ENCODE measurements at places on chromosomes 11 and 22.

GRCh38 chr22:27433585-27434190 lies 367.9 kb downstream of the MN1 start:
- DNase-seq, result no peak

GRCh38 chr22:46758867-46759290 lies 3.6 kb upstream of the TBC1D22A start:
- no peak for DNase-seq

DNA sequence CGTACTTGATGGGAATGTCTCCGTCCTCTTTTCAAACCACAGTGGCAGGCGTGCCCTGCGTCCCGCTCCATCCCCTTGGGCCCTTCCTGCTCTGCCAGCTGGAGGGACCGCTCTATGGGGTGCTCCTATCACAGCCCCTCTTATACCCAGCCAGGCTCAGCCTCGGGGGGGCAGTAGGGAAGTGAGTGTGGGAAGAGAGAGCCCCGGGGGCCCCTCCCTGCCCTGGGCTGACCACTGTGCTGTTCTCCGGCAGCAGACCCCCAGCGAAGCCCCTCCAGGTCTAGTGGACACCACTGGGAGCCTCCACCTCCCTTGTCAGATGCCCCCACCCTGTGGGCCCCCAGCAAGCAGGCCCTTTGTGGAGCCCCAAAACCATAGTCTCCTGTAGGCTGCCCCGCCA lies 572.5 kb downstream of the BRD1 start:
- no peak for DNase-seq

- no peak for DNase-seq
Observed at GRCh38 chr22:44577391-44578109, 79.5 kb upstream of the RTL6 start.

DNA sequence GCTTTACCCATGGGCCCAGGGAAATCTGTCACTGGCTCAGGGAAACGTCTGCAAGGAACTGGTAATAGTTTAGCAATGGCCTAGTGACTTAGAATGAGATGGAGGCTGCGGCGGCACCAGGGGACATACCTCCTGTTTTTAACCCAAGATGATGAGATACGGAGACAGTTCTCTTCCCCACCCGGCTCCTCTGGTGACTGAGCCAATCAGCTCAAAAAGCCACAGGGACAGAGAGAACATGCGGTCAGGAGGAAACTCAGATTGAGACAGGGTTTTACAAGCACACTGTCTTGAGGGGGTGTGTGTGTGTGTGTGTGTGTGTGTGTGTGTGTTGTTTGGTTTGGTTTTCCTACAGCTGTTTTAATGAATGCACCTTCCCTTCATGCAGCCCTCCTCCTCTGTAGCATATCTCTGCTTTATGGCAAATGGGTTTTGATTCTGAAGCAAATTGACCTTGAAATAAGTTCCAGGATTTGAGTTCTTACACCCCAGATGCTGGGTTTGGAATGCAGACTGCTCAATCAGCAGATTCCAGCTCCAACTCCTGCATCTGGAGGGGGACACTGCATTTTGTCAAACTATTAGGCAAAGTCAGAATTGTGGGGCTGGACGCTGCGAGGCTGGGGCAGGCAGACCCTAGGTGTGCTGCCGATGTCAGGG lies 246.2 kb downstream of the NTM start:
- no peak for DNase-seq

DNA sequence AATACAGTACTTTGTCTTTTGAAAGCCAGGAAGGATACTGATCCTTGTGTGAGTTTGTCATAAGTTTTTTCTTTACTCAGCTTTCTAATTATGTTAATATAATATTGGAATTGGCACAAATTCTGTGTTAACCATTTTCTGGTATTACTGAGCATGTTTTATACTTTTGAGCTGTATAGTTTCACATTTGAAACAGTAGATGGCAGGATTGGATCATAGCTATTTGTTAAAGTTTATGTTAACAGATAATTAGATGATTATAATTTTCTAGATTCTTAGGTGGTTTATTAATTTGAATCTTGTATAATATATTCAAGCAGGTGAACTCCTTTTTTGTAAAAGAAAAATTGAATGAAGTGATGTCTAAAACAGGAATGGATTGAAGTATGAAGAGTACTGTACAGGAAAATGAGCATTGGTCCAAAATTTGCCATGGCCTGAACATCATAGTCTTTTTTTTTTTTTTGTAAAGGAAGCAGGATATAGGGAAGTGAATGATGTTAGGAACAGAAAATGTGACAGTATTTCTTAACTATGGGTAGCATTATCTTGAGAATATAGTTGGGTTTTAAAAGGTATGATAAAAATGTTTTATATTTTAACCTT lies 102.0 kb downstream of the CYP2R1 start:
- no peak for DNase-seq

- no peak for DNase-seq
Observed at GRCh38 chr22:47355776-47356510, 593.5 kb downstream of the TBC1D22A start.

DNA sequence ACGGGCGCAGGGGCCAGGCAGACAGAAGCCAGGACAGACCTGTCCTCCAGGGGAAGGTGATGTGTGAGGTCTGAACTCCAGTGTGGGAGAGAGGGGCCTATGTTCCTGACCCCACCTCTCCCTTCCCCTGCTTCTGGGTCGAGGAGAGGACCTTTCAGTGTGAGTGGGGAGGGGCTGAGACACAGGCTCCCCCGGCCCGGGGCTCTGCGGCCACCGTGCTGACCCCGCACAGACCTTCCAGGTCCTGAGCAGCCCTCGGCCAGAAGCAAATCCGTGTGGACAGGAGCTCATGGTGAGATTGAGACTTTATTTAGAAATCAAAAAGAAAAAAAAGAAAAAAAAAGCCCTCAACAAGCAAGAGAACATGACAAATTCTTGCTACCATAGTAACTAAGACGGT lies 680.5 kb downstream of the BRD1 start:
- DNase-seq, result no peak

DNA sequence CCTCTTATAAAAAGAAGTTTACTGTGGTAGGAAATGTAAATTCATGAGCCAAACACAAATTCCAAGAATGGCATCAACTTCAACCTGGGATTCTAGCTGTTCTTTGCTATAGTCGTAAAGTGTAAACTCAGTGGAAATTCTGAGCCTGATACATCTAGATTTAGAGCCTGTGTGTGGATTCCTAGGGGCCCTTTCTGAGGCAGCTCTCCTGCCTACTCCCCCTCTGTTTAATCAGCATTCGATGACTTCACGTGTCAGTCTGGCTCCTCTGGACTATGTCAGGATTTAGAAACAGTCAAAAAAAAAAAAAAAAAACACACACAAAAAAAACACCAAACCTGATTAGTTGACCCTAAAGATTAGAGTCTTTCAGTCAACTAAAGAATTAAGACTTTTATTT lies 93.1 kb upstream of the SC5D start:
- DNase-seq, result no peak

DNA sequence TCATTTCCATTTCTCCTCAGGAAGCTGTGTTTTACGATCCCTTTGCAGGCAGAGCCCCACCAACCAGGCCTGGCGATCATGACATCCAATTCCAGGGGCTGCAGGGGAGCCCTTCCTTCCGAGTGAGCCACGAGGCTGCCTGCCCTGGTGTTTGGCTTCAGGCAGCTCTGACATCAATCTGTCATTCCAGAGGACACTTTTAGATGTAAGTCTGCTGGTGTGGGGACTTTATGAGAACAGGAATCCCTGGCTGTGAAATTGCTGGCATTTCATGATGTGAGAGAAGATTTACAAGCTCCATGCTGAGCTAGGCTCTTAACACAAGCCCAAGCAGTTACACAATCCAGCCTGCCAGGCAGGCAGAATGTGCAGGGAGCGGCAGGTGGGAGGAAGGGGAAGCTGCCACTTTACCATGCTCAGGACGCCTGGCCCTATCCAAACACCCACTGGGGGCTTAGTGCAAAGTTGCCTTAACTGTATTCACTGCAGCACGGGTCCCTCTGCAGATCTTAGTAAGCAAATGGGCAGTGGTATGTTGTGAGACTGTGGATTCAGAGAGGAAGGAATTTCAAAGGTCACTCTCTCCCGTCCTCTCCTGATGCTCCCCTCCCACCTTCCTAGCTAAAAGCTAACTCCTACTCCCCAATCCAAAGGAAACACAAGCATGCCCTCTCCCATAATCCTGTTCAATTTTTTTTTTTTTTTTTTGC lies 43.4 kb upstream of the MICAL2 start:
- DNase-seq, result peak; percentile 75

DNA sequence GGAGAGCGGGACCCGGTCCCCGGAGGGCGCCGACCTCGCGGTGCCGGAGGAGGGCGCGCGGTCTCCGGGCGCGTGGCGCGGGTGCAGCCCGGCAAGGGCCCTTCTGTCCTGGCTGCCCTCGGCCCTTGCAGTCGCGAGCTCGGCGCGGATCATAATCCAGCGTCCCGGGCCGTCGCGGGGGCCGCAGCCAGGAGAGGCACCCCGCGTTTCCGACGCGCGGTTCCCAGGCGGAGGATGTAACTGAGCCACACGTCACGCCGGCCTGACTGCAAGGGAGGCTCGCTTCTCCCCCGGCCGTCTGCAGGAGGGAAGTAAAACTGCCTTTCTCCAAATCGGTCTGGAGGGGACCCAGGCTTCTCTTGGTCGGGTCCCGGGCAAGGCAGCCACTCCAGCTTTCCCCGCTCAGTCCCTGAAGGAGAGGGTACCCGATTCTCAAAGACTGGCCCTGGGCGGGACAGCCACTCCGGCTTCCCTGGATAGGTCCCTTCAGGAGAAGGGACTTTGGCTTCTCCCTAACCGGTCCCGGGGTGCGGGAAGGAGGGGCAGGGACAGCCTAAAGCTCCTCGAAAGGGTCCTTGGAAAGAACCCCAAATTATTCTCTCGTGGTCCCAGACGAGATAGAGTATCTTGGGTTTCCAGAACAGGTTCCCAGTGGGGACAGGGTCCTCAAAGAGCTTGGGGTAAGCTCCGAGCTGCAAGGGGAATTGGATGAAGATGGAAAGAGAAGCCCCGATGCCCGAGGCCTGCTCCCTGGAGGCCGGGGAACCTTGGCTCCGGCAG lies 836 bp downstream of the SPON1 start:
- DNase-seq, result no peak

GRCh38 chr11:110295531-110296225 lies 736 bp downstream of the RDX start:
- DNase-seq, result no peak

- no peak for DNase-seq
Observed at GRCh38 chr11:59992425-59992824, 24.6 kb upstream of the OOSP4B start.

DNA sequence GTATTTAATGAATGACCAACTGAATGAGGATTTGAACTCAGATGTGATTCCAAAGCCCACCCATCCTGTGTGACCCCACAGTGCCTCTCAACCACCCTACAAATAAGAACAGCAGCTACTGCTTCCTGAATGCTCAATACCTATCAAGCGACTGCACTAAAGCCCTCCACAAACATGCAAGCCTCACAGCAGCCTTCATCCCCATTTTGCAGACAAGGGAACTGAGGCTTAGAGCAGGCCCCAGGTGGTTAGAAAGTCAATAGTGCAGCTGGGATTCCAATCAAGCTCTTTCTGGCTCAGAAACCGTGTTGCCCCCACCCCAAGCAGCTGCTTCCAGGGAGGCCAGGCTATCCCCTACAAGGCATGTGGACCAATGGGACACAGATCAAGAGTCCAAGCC lies 57.2 kb downstream of the SMCO4 start:
- DNase-seq, result no peak

DNA sequence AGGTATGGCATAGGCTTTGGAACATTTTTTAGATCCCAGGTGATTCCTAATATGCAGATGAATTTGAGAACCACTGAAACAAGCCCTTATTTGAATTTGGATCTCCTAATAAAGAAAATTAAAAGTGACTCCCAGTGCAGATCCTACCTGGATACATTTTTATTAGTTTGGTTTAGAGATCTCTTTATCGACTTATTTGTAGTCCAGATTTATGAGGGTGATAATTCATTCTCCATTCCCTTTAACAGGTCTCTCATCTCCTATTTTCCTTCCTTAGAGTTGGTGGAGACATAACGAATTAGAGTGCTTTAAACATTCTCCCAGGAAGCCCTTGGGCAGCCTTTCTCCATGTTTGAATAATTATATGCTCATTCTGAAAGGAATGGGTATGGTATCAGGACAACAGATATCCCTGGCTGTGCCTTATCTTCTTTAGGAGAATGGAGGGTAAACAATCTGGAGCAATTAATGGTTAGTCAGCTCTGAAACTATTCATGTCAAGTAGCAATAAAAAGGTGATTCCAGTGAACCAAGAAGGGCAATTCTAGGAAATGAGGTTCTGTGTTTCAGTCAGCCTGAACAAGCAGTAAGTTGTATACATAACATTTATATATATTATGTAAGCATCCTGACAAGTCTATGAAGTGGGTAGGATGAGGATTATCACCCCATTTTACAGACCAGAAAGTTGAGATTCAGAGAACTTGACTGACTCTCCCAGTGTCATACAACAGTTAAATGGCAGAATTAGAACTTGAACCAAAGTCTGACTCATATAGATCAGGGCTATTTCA lies 53.9 kb upstream of the RCE1 start:
- DNase-seq, result peak; percentile 79

DNA sequence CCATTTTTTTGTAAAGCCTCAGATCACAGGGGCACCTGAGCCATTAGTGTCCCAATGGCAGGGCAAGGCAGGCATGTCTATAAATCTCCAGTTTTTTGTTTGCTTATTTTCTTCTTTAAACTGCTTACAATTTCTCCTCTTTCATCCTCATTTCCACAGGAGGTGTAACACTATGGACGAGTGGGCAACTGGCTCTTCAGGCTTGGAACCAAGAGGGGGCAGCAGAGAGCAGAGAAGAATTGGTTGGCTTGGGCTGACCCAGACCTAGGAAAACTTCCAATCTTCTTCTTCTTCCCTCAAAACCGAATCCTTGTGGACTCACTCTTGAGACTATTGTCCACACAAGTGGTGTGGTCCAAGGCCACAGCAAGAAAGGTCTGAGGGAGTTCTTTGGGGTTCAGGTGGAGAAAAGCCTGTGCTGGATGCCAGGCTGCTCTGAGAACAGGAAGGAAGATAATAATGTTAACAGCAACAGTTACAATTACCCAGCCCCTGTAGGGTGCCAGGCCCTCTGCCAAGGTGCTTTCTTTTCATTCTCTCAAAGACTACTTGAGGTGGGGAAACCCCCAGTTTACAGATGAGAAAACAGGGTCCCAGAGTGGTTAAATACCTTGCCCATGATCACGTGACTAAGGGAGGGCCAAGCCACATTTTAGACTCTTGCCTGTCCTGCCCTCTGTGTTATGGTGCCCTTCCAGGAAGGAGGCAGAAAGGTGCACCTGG lies 70.7 kb upstream of the E2F8 start:
- DNase-seq, result peak; percentile 1

DNA sequence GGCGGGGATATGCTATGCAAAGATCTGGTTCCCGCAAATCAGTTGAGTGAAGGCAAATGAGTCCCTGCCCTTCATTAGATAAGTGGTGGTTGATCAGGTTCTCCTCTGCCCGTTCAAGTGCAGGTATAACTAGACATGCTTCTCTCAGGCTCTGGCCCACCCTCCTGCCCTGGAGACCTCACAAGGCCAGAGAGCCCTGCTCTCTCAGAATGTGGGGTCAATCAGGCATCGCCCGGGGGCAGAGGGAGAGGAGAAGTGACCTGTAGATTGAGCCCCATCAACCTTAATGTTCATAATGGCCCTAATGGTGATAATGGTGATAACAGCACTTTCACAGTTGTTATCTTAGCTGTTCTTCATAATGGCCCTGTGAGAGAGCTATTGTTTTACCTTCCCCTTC lies 224.3 kb downstream of the DSCAML1 start:
- DNase-seq, result no peak
